ENCODE measurements at places on chromosomes 3 and 15.

DNA sequence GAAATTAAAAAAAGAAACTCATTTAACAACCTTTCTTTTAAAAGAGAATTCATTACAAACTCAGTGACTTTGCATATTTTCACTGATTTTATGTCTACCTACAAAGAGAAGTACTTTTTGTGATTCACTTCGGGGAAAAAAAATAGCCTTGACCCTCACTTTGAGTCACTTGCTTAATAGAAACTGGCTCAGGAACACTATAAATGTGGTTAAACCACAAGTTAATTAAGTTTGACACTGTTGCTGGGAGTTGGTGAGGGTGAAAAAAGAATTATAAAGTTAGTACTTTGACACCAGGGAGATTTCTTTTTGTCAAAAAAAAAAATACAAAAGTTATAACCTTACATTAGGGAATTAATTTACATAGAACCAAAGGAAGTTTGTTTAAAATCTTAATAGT, 810.9 kb downstream of the NR2F2 start:
- DNase-seq: no peak

DNA sequence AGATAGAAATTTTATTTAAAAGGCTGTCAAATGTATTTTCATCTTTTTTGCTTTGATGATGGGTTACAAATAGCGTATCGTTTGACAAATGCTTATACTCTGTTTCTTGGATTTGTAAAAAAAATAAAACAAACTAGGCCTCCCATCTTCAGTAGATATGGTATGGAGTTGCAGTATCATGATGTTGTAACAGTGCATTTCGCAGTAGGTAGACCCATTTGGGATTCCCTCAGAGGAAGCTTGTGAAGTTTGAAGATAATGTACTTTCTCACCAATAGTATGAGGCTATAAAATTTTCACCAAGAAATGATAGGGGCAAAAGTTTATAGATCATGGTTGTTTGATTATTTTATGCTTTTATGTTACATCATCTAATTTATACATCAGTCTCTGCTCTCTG, 10.8 kb downstream of the MBNL1 start:
- no peak for DNase-seq

- no peak for DNase-seq
Observed at GRCh38 chr3:12165909-12166308, 7.2 kb upstream of the TIMP4 start.

DNA sequence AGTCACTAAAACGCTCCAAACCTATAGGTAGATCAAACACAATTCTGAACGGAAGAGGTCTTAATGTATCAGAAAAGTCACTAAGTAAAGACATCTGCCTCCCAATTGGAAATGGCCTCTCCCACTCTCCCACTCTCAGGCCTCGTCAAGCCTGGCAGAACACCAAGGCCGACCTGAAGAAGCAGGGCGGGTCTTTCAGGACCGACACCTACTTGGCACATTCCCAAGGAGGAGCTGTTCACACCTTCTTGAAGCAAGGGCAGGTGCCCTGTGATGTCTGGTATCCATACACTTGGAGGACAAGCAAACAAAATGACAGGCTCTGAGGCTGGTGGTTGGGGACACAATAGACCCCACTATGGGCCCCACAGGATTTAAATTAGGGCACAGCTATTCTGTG, 30.0 kb downstream of the XXYLT1 start:
- DNase-seq: no peak

DNA sequence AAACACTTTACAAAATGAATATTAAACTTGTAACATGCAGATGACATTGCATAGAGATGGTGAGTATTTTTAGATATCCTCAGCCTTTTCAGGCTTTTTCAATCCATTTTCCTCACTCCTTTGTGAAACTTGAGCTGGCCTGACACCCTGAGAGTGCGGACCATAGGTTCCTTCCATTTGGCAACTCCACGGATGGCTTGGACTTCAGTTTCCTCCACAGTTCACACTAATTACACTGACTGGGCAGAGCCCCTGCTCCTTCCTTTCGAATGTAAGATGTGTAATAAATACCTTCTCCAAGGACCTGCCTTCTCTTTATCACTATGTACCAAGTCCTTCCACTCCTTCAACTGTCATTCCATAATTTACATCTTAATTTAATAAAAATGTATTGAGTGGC, 141.7 kb upstream of the LRIG1 start:
- peak; percentile 36 for DNase-seq

GRCh38 chr3:30458376-30459171, 147.8 kb upstream of the TGFBR2 start:
- DNase-seq: no peak

DNA sequence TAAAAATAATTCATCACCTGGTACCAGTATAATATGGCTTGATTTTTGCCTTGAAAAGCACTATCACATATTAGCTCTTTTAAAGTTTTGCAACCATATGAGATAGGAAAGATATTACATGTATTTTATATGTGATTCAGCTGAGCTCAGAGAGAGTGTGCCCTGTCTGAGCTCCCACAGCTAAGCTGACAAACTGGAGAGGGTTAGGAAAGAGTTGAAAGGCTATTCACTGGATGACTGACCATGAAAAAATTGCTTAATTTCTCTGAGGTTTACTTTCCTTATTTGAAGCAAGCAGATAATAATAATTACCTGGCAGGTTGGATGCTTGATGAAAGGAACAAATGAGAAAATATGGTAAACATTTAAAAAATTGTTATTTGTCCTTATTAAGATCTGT, 97.4 kb upstream of the CCDC80 start:
- DNase-seq: no peak

DNA sequence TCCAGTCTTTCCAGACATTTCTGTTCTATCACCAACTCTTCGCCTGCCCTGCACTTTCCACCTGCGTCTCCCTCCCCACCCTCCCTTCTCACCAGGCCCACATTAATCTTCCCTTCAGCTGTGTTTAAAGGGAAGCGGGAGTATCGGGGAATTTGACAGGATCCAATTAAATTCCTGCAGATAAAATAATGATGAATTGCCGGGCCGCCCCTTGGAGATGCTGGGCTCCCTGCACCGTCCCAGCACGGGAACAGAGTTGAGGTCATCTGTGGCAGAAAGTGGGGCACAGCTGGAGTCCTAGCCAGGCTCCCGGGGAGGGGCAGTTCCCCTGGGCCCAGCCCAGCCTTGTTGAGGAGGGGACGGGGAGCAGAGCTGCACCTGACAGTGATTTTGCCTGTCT, 30.3 kb downstream of the PLXNA1 start:
- no peak for DNase-seq

DNA sequence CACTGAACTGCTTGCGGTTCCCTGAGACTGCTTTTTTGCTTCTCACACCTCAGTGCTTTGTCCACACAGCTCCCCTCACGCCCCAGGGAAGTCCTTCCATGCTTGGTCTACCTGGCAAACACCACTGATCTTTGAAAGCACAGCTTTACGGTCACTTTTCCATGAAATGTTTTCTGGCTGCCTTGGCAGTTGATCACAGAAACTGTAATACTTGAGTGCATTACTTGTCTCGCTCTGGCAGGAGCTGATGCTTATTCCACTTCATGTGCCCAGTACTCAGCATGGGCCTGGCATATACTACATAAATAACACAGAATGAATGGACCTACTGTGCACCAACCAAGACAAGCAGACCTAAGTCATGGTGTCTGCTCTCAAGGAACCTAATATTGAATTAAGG, 121.1 kb downstream of the MEX3B start:
- no peak for DNase-seq

DNA sequence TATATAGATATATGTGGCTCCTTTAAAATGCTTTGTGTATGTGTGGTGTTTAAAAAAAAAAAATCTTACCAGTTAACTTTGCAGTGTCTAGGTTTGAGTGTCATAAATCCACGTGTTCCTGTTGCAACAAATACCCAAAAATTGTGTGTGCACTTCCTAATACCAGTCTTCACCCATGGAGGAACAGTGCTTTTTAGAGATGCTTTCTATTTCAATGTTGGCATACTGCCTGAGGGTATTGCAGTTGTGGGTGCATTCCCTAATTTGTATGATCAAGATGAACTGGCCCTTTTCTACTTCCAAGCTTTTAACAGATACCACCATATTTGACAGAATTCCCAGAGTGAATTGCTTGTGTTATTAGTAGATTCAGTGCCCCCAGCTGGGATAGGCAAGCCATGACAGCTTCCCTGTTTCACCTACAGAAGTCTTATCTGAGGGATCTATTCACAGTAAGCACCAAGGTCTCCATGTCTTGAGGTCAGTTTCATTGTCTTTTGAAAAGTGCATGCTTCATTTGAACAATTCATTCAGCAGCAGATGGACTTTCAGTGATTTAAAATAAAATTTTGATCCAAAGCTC, 68.9 kb upstream of the GOLGA6B start:
- no peak for DNase-seq

- DNase-seq: peak; percentile 20
Observed at GRCh38 chr15:68259883-68260282, 17.7 kb upstream of the FEM1B start.

- no peak for DNase-seq
Observed at GRCh38 chr3:27253391-27253790, 115.8 kb downstream of the NEK10 start.

GRCh38 chr15:41018534-41018933, 65.3 kb downstream of the CHAC1 start:
- no peak for DNase-seq

DNA sequence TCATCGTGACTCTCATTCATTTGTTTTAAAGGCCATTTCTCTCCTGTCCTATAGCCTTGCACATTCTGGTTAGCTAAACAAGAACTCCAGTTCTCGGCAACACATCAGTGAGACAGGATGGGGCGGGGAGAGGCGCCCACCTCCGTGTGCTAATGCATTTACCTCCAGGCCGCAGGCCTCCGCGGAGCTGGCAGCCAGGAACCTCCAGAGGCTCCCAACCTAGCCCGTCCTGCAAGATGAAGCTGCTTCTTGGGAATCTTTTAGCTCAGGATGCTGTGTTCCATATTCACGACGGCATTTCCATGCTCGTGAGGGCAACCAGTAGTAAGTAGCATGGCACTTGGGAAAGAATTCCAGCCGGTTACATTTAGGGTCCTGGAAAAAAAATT, 47.9 kb downstream of the RGMA start:
- no peak for DNase-seq

DNA sequence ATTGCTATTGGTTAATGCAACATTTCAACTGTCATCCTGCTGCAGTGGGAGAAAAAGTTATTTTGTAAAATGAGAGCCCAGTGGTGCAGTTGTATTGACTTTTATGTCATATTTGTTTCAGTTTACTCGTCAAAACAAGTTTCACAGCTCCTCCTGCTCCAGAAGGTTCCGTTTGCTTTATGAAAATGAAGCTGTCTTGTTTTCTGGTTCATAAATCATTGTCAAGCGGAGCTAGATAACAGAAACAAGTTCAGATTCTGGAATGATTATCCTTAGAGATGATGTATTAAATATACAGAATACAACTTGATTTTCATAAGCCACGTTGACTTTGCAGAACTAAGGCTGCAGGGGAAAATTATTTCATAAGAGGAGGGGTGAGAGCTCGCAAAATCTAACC, 970.5 kb upstream of the NR2F2 start:
- no peak for DNase-seq

GRCh38 chr3:22399566-22399965, 648.6 kb upstream of the ZNF385D start:
- no peak for DNase-seq

DNA sequence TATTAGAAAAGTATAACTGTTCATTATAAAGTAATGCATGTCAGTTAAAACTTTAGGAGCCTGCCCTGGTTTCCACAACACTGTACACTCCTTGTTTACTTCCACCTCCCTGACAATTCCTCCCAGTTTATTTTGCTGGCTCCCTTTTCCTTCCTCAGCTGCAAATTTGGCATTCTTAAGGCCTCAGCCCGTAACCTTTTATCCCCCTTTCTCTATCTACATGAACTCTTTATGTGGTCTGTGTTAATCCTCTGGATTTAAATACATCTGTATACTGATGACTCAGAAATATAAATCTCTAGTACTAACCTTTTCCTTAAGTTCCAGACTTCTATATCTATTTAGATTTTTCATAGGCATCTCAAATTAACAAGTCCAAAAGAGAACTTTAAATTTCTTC, 143.6 kb downstream of the OTOL1 start:
- no peak for DNase-seq

- no peak for DNase-seq
Observed at GRCh38 chr3:165835431-165835830, 1.8 kb downstream of the BCHE start.

DNA sequence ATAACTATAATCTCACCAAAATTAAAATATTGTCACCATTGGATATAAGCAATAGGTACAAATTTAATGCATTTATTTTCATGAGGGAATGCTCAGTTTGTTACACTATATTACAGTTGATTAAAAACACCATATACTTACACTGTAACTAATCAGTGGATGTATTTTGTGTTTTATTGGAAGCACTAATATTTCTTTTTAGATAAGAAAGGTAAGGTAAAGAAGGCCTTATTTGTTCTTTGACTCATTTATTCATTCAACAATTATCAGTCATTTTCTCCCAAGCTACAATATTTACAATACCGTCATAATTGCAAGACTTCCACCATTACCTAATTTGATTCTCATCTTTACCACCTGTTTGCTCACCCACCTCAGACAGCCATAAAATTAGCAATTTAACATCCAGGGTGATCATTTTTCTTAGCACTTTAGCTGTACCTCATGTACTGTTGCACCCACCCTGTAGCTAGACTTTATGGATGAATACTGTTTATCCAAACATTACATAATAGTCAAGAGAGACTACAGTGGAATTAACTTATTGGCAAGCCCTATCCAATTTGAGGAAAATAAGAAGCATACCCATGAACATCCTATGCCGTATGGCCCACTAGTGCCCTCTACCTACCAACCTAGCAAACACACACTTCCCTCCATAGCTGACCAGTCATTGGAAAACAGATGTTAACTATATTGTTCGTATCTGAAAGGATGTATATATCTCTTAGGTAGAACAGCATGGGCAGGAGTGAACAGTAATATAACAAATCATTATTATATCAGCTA, 229.6 kb downstream of the BBX start:
- no peak for DNase-seq

DNA sequence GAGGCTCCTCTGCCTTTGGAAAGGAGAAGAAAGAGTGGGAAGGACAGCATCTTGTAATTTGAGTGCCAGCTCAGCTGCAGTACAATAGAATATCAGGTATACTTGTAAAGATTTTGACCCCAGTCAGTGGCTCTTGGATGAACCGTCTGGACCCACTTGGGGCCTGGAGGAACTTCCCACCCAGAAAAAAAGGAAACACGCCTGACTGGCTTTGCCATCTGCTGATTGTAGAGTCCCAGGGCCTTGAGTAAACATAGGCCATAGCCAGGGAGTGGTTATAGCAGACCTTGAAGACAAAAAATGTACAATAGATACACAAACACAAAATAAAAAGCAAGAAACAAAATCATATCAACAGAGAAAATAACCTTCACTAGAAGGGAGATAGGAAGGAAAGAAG, 112.1 kb downstream of the GOLIM4 start:
- no peak for DNase-seq

GRCh38 chr15:69634860-69635259, 182.2 kb downstream of the RPLP1 start:
- no peak for DNase-seq

- DNase-seq: no peak
Observed at GRCh38 chr15:89772932-89773583, 3.1 kb upstream of the MESP2 start.
